Type B pancreatic cell (in vitro differentiated cells): ENCODE measurements at places on chromosomes 7 and 10. TPM values are rescaled to one million over a fixed set of nuclear protein-coding genes. Genes with fewer than 3 reads are reported as not detected.

ARHGAP22 gene
- total RNA-seq: 4.1 and 5.1 TPM in 2 replicates

GRCh38 chr7:149103424-149103823 lies 12.9 kb upstream of the ZNF786 start:
- DNase-seq: no peak

CAV2 gene
- total RNA-seq: 12.8 and 36.0 TPM in 2 replicates

- DNase-seq: no peak
Measured at GRCh38 chr7:31084226-31084625, 32.1 kb downstream of the ADCYAP1R1 start.
